Mononuclear cell (primary cell): ENCODE measurements at places on chromosomes 13 and 19. TPM values are rescaled to one million over a fixed set of nuclear protein-coding genes. Genes with fewer than 3 reads are reported as not detected.

The CCDC8 gene
- total RNA-seq: not detected

The TPRX1 gene
- not detected for total RNA-seq

The ZNF625 gene
- 1.7 TPM for total RNA-seq

The FGF22 gene
- 0.10 TPM for total RNA-seq

The LILRB5 gene
- total RNA-seq: 0.10 TPM

The IL17D gene
- not detected for total RNA-seq

The ALDH16A1 gene
- total RNA-seq: 13.7 TPM

The CEACAM3 gene
- total RNA-seq: 0.52 TPM

The SHANK1 gene
- 0.21 TPM for total RNA-seq

The KIR2DL1 gene
- total RNA-seq: 1.2 TPM

The ADPRHL1 gene
- 0.52 TPM for total RNA-seq

The GPR18 gene
- 38.0 TPM for total RNA-seq

The CACNG6 gene
- not detected for total RNA-seq

The JSRP1 gene
- not detected for total RNA-seq

The C5AR2 gene
- total RNA-seq: 4.1 TPM

The TEX29 gene
- 0.21 TPM for total RNA-seq

The FUT6 gene
- total RNA-seq: not detected

The ZNF175 gene
- 0.73 TPM for total RNA-seq

The FFAR1 gene
- 1.9 TPM for total RNA-seq

The PRDX2 gene
- total RNA-seq: 55.5 TPM

The IGSF23 gene
- total RNA-seq: not detected

The ANKLE1 gene
- total RNA-seq: 0.94 TPM

The SIRT6 gene
- total RNA-seq: 9.3 TPM

The SLC10A2 gene
- not detected for total RNA-seq

The KDELR1 gene
- 20.0 TPM for total RNA-seq

The CYP2A6 gene
- total RNA-seq: not detected

The KANK2 gene
- 1.4 TPM for total RNA-seq

The ZNF844 gene
- 32.2 TPM for total RNA-seq

The ICAM3 gene
- 151 TPM for total RNA-seq

The MIA gene
- total RNA-seq: not detected

The CLEC11A gene
- total RNA-seq: 3.8 TPM

The DKKL1 gene
- not detected for total RNA-seq

The COX7A1 gene
- total RNA-seq: not detected

The OR7D2 gene
- total RNA-seq: under 0.01 TPM

The WTIP gene
- 0.31 TPM for total RNA-seq

The FXYD5 gene
- total RNA-seq: 179 TPM

The MAP4K1 gene
- 29.1 TPM for total RNA-seq

The TRPC4 gene
- not detected for total RNA-seq

The SUGP1 gene
- total RNA-seq: 23.5 TPM
